ENCODE measurements at places on chromosomes 2 and 18. TPM values are rescaled to one million over a fixed set of nuclear protein-coding genes. Genes with fewer than 3 reads are reported as not detected.

ALK gene
- 0.20 TPM for total RNA-seq

CROCC2 gene
- total RNA-seq = 0.09 TPM

STEAP3 gene
- total RNA-seq = 9.3 TPM

AKAIN1 gene
- total RNA-seq = not detected

- DNase-seq = no peak
Measured at GRCh38 chr2:198054299-198054698, 249.9 kb downstream of the PLCL1 start.

DNA sequence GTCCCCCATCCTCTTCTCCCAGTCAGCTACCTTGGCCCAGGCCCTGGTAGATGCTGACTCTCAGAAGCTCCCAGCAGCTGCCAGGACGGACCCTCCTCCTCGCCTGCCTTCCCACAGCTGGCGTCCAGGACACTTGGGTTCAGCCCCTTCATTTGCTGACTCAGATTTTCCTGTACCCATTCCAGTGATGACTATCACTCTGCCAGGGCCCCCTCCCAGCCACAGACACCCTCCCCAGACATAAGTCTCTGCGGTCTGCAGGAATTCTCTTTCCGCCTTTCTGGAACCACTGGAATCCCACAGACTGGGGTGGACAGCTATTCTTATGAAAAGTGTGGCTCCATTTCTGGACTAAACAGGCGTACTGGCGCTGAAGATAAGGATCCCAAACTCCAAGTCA lies 260.3 kb upstream of the EPAS1 start:
- no peak for DNase-seq

- peak; percentile 46 for DNase-seq
Measured at GRCh38 chr2:103161456-103162289, 399.8 kb downstream of the TMEM182 start.

DNA sequence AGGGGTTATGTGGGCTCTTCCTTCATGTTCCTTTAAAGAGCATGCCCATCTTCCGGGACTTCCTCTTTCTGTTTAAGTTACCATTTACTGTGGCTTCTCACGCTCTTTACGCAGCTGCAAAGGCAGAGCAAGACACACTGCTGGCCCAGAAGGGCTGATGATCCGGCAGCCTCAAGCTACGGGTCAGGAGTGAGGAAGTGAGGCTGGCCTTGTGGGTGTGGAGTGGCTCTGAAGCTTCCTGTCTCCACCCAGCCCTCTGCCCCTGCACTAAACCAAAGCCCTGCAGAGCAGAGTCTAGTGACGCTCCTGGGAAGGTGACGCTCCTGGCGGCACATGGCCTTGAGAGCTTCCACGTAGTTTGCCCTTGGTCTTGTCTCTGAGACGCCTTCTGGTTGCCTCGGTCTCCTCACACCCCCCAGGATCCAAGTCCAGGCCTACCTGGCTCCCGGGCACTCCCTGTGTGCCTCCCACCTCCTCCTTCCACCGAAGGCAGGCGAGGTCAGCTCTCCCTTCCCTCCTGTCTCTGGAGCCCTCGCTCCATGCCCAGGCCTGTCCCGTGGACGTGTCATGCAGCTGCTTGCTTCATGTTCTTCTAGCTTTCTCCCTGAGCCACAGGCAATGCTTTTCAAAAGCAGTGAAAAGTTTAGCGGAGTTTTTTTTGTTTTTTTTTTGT lies 50.3 kb downstream of the ARL4C start:
- peak; percentile 66 for DNase-seq

GRCh38 chr2:235049069-235049468 lies 97.3 kb downstream of the SH3BP4 start:
- peak; percentile 42 for DNase-seq

DNA sequence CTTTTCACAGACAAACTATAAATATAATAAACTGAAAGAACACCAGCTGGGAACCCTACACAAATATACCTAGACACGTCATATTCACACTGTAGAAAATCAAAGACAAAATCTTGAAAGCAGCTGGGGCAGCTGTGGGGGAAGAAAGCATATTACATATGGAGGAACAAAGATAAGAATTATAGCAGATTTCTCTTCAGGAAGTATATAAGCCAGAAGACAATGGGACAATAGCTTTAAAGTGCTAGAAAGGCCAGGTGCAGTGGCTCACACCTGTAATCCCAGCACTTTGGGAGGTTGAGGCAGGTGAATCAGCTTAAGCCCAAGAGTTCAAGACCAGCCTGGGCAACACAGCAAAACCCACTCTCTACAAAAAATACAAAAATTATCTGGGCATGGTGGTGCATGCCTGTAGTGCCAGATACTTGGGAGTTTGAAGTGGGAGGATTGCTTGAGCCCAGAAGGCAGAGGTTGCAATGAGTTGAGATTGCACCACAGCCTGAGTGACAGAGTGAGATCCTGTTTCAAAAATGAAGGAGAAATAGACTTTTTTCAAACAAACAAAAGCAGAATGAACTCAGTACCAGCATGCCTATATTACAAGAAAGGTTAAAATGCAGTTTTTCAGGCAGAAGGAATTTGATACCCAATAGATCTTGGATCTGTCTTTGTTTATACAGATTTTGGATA lies 26.8 kb upstream of the ERCC3 start:
- no peak for DNase-seq

DNA sequence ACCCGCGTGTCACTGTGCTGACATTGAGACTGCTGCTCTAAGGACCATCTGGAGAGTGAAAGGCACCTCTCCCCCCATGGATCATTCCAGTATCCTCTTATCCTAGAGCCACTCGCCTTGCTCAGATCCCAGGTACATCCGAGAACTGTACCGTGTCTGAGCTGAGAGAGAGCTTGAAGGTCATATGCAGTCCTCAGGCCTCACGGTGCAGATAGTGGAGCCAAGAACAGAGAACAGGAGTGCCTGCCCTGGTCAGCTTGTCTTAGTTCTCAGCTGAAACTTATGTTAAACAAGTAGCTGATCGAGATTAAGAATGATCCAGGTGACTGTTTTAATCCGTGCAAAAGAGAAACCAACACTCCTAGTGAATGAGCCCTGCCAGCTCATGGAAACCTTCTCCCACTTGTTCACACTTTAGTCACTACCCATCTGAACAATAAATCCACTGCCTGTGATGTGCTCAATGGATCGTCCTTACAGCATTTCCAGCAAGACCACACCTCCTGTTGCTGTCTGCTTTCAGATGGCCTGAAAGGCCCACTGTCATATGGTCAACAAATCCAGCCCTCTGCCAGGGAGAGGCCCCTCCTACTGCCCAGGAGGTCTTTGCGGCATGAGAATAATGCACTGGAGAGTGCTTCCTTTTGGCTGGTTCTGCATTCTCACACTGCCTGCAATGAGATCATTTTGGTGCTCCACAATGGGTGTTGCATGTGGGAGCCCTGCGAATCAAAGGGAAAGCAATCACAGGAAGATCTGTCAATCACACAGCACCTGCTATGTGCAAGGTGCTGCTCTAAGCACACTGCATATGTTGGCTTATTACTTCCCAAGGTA lies 43.7 kb upstream of the APCDD1 start:
- DNase-seq = no peak

- no peak for DNase-seq
Measured at GRCh38 chr2:157355618-157356017, 30.0 kb upstream of the ERMN start.

GRCh38 chr2:239464166-239465016 lies 63.6 kb upstream of the HDAC4 start:
- no peak for DNase-seq

DNA sequence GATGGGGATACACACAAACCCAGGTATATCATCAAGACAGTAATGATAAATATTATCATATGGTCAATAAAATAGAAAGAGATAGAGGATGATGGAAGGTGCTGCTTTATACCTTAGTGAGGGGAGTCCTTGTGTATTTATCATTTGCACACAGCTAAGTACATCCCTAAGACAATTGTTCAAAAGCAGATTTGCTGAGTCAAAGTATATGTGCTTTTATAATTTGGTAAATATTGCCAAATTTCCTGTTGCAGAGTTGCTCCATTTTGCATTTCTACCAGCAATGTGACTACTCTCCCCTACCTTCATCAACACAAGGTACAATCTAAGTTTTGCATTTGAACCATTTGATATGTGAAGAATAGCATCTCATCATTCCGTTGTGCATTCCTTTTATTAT lies 22.6 kb upstream of the PLEK start:
- DNase-seq = no peak

GRCh38 chr2:66173645-66174044 lies 261.3 kb upstream of the MEIS1 start:
- no peak for DNase-seq

Data from mucosa of gallbladder (tissue), 1 donor.